ENCODE measurements at places on chromosomes 1 and 21.

DNA sequence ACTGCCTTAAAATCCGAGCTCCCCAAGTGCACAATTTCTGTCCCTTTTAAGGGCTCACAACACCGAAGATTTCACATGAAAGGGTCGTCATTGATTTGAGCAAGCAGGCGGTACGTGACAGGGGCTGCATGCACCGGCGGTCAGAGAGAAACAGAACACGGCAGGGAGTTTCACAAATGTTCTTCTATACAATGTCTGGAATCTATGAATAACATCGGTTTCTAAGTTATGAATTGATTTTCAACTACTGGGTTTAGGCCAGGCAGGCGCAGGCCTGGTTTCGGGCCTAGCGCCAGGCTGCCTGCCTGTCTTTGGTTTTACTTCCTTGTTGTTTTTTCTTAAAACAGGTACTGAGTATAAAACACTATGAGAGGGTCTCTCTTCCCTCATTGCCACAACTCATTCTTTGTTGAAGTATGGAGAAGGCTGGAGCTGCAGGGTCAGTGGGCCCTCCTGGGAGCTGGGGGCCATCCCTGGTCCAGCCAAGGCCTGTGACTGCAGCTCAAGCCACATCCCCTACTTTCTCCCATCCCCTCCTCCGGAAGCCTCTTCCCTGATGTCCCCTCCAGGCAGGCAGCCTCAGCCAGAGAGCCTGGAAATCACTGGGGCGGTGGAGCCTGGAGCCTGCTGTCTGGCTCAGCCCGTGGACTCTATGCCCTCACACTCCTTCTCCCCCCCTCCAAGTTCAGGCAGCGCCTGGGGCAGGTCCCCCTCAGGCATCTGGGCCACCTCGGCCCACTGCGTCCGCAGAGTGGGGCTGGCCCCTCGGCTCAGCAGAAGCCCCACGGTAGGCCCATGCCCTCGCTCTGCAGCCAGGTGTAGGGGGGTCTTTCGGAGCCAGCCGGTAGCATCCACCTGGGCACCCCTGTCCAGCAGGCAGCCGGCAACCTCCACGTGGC lies 2.4 kb downstream of the ANKRD65 start:
- no peak for DNase-seq

DNA sequence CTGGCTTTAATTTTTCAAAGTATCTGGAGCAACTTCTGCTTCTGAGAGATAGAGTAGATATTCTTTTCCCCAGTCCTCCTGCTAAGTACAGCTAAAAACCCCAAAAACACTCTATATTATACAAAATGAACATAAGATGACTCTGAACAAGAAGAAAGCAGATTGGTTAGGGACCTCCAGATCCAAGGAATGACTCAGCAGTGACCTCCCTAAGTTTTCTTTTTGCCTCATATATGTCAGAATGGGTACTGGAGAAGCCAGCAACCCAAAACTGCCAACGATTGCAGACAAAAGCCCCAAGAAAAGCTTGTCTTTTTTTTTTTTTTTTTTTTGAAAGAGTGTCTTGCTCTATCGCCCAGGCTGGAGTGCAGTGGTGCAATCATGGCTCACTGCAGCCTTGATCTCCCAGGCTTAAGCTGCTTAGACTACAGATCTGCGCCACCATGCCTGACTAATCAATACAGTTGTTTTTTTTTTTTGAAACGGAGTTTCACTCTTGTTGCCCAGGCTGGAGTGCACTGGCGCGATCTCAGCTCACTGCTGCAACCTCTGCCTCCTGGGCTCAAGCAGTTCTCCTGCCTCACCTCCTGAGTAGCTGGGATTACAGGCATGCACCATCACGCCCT lies 22.7 kb downstream of the NDUFS5 start:
- no peak for DNase-seq

- DNase-seq, result no peak
These were observed 18.8 kb downstream of the RALGPS2 start for GRCh38 chr1:178743801-178744200.

- DNase-seq, result no peak
These were observed 26.5 kb downstream of the TMEM63A start for GRCh38 chr1:225855503-225856300.

GRCh38 chr1:41523071-41523470 lies 38.6 kb upstream of the EDN2 start:
- no peak for DNase-seq

DNA sequence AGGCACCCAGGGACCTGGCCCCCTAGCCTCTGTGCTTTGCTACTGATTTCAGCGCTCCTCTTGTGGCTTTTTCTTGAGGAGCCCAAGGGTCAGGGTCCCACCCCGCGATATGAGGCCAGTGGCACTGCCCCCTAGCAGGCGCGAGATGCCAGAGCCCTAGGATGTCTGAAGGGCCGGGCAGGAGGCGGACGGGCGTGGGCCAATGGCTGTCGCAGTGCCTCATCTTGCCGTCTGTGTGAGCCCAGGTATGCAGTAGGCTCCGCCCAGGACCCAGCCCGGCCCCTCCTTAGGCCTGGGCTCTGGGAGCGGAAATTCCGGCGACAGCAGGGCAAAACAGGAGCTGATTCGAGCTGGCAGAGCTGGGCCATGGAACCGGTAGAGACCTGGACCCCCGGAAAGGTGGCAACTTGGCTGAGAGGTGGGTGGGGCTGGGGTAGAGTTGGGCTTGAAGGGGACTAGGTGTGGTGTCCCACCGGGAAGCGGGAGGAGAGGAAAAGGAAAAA lies at the start of gene CNKSR1:
Gene CNKSR1, plus strand, starts transcription at position 310 of the 503 bp plus-strand sequence. Its CDS starts 57 bp downstream, at position 367.
- DNase-seq, result no peak

GRCh38 chr1:161069731-161070270 lies at the start of gene ARHGAP30:
ARHGAP30 (minus strand) TSS chr1:161069891; CDS start chr1:161069624, 267 bp downstream.
- peak; percentile 82 for DNase-seq

- DNase-seq, result no peak
These were observed 23.9 kb upstream of the KCTD3 start for GRCh38 chr1:215543191-215543606.

GRCh38 chr1:204649721-204650521 lies 35.6 kb downstream of the LRRN2 start:
- no peak for DNase-seq

- no peak for DNase-seq
These were observed 35.6 kb upstream of the C21orf91 start for GRCh38 chr21:17854745-17855144.

Data from activated effector memory CD4-positive, alpha-beta T cell treated with Interleukin-2 at 50 U/mL for 16 hours (primary cell).